ENCODE measurements at places on chromosomes 2 and 18.

DNA sequence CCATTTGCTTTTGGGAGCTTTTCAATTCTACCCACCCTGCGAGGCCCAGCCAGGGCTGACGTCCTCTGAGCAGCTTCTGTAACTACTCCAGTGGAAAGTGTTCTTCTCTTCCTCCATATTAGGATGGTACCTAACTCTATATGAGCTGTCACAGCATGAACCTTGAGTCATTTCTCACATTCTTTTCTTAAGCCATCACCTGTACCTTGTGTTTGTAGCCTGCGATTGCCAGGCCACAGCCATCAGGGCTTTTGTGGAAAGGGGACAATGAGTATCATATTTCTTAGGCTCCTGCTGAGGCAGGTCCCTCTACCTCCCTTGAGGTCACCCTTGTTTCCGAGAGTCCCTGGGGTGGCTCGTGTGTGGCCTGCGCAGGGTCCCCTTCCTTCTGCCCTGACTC, 144.5 kb upstream of the DLX2 start:
- DNase-seq, result no peak

- no peak for DNase-seq
Observed at GRCh38 chr2:229350117-229350805, 79.2 kb upstream of the PID1 start.

- DNase-seq, result no peak
Observed at GRCh38 chr2:54030396-54030741, 59.6 kb upstream of the PSME4 start.

- DNase-seq, result no peak
Observed at GRCh38 chr2:116988303-116988702, 826.2 kb upstream of the DDX18 start.

GRCh38 chr2:230661072-230661957, 51.3 kb upstream of the CAB39 start:
- peak; percentile 19 for DNase-seq

DNA sequence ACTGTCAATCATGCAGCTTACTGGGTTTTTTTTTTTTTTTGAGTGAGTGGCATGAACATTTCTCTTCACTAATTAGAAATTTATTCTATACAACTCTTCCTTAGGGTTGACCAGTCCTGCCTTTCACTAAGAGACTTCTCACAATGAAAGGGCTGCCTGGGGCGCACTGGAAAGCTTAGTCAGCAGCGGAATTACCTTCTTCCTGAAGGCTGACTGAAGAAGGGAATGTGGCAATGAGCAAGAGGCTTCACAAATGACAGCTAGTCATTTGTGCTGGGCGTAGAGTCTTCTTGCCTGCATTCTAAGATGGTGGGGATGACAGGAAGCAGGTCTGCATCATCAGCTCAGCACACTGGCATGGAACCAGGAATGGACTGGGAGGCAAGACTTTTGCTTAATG, 15.6 kb upstream of the SCN3A start:
- no peak for DNase-seq

GRCh38 chr2:227423656-227424499, 36.1 kb upstream of the SCYGR1 start:
- no peak for DNase-seq

- DNase-seq, result no peak
Observed at GRCh38 chr2:148653437-148653836, 8.9 kb downstream of the EPC2 start.

- DNase-seq, result no peak
Observed at GRCh38 chr2:71952572-71953188, 195.0 kb downstream of the CYP26B1 start.

DNA sequence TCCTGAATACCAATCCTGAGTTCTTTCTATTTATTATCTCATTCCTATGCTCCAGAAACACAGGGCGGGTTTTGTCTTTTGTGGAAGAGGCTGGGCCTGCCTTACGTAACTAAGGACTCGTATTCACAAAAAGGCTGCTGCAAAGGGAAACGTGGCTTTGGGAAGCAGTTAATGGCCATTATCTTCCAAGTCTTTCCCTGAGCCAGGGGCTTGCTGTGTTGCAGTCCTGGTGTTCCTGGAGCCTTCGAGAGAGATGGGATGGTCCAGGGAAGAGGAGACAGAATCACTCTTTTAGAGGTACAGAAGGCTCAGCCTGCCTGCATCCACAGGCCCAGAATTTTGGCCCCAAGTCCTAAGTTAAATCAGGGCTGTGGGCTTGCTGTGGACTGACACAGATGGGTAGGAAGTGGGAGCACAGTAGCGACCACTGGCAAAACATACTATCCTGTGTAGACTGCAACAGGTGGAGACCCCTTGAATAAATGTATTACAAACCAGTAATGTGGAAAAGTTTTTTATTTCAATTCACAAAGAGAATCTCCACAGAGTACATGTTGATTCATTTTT, 139.4 kb upstream of the ST6GAL2 start:
- DNase-seq, result no peak

DNA sequence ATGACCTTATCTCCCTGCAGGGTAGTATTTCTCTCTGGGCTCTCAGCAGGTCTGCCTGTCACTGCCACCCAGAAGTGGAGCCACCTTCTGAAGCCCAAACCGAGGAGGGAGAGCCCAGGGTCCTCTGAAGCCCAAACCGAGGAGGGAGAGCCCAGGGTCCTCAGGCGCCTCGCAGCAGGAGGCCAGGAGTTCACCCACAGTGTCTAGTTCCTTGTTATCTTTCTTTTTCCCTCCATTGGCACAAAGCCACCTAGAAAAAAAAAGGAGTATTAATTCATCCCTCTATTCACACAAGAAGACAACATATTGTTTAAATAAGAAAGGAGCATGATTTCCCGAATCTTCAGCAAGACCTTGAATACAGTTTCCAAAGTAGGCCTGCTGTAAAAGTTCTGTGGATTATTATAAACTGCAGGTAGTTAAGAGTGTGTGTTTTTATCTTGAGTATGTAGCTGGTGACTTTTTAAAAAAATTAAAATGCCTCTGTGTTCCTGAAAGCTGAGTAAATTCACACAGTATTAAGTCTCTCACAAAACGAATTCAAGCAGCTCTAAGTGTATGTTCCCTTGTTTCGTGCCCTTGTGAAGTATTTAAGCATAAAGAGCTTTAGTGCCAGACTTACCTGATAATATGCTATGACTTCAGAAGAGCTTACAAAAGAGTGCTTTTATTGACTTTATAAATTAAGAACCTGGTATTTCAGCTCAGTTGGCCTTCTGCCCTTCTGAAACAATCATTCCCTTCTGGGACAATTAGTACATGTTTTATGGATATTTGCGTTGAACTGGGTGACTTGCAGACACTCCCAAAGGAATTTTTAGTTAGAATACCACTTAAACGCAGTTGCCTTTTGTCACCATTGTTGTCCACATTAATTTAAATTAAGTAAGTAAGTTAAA, 11.7 kb upstream of the GRHL1 start:
- no peak for DNase-seq

DNA sequence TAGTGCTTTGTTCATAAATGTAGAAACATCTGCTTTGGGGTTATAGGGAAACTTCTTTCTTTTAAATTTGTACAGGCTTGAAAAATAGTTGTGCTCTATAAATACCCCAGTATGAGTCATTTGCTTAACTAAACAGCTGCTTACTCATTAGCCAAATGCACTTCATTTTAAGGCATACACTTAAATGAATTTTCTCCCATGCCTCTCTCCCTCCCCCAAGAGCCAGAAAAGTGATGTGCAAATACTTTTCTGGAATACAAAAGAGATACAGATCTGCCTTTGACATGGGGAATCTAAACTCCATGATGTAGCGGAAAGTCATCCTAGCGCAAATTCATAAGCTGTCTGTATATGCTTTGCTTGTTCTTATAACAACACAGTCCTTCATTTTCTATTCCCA, 469.4 kb downstream of the DLGAP1 start:
- DNase-seq, result no peak

GRCh38 chr2:216004697-216005283, 8.6 kb downstream of the MREG start:
- DNase-seq, result no peak

DNA sequence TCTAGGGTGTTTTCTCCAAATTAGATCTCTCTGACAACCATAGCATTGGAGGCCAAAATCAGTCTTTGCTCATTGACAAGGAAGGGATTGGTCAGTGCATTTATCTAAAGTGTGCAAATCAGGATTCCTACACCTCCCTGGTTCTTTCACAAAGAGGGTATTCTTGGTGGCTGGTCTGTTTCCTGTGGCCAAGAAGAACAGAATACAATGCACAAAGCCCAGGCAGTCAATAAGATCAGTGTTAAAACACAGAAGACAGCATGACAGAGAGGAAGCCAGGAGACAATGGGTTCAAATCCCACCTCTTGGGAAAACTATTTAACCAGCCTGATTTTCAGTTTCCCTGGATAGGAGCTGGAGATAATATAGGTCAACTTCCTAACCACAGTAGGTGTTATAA, 46.1 kb upstream of the THOC1 start:
- DNase-seq, result no peak

- no peak for DNase-seq
Observed at GRCh38 chr2:27209621-27210401, 2.0 kb upstream of the ATRAID start.

DNA sequence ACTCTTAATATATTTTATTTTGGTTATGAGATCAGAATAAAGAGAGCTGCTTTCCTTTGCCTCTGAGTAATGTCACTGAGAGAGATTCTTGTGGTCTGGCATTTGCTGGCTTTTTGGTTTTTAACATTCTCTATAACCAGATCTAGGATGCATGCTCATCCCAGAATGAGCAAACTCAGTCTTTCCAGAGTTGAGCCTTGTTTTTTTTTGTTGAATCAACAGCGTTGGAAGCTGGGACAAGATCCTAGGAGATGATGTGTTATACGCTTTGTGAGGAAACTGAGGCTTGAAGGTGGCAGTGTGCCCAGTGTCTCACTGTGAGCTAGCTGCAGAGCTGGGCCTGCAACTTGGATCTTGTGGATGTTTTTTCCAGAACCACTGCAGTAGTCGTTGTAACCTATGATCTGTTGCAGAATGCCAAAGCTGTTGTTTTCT, 19.5 kb downstream of the MYO1B start:
- DNase-seq, result no peak

DNA sequence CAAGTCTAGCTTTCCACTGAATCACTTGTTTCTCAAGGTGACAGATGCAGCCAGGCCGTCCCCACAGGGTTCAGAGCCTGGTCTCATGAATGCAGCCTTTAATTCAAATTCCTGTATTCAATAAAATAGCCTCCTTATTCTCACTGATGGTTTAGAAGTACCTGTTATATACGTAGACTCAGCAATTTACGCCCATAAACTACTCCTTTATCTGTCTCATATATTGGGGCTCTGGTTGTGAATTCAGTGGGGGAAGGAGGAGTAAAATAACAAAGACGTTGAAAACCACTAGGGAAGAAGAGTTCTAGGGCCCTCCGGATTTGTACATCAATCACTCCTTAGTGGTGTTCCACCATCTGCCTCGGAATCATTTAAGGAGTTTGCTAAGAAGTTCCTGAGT, 1.7 kb downstream of the OBSL1 start:
- DNase-seq, result no peak

- DNase-seq, result no peak
Observed at GRCh38 chr2:136225950-136226835, 108.2 kb upstream of the CXCR4 start.

GRCh38 chr2:200482194-200482593, 27.7 kb downstream of the KCTD18 start:
- no peak for DNase-seq

DNA sequence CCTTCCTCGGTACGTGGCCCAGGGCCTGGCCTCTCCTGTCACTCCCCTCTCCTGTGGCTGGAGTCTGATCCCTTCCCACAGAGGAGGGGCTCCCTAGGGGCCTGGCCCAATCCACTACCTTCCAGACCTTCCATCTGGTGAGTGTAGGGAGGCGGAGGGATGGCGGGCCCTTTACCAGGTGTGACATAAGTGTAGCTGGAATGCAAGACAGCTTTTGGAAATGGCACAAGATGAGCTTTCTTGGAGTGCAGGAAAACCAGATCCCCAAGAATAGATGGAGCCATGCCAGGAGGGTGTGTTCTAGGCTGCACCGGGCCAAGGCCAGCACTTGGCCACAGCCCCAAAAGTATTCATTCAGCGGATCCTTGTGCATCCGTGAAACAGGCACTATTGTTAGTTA, 30.1 kb downstream of the IGFBP5 start:
- DNase-seq, result no peak

DNA sequence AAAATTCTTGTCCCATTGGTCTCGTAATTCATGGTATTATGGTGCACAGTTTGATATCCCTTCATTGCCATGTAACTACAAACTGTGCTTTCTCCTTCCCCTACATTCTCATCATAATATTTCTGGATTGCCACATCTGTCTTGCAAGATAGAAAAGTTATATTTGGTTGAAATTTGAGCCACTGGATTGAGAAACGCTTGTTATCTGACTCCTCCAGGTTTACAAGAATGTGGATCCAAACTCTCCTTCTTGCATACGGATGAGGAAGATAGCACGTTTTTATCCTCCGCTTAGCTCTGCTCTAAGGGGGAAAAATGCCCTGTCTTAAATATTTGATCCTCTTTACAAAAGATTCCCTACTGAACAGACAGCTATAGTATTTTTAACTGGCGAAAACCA, 438.2 kb downstream of the TSN start:
- no peak for DNase-seq

DNA sequence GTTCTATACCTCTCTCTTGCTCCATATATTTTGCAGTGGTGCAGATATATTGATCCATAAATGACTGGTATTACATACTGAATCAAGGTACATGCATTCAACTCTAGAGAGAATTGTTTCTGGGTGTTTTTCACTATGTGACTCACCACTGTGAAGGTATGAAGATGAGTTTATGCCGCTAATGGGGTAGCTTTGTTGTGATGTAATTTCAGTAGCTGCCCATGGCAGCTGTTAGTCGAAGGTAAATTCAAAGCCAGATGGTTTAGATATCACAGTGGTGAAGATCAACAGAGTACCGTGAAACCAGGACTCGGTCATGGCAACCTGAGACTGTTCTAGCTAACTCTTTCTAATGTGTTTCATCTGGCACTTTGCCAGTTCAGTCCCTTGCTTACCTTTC, 50.4 kb downstream of the PKP4 start:
- no peak for DNase-seq

GRCh38 chr2:1981421-1981820, 237.1 kb upstream of the PXDN start:
- DNase-seq, result no peak

Measured in activated CD4-positive, CD25-positive, alpha-beta regulatory T cell (primary cell).